HCT116 (cell line): ENCODE measurements at places on chromosomes 3 and 15. TPM values are rescaled to one million over a fixed set of nuclear protein-coding genes. Genes with fewer than 3 reads are reported as not detected.

DNA sequence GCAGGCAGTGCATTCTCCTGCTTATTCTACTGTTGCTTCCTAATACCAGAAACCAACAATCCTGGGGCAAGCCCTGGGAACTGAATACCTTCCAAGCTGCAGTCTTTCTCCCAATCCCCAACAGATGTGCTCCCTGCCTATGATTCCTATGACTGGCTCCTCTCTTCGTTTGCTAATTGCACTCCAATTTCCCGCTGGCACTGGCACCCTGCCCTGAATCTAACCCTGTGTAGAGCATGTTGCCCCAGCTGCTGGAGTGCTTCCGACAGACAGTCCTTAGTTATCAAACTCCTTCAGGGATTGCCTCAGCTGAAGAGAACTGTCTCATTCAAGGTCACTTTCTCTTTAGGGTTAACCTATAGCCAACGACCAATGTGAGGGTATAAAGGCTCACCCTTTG lies 214.1 kb downstream of the NECTIN3 start:
- DNase-seq, result no peak

DNA sequence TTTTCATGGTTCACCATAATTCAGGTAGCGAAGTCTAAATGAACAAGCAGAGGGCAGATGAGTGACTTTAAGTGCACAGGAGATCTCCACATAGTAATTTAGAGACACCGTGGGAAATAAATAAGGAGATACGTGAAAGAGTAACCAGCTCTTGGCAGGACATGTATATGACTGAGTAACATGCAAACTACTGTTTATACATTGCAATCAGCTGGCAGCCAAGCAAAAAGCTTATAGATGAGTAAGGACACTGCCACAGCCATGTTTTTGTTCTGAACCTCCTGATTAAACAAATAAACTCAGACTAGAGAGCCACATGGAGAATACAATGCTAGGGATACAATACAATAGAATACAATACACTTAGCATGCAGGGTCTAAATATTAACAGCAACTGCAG lies 252.4 kb downstream of the FHIT start:
- DNase-seq, result no peak

DNA sequence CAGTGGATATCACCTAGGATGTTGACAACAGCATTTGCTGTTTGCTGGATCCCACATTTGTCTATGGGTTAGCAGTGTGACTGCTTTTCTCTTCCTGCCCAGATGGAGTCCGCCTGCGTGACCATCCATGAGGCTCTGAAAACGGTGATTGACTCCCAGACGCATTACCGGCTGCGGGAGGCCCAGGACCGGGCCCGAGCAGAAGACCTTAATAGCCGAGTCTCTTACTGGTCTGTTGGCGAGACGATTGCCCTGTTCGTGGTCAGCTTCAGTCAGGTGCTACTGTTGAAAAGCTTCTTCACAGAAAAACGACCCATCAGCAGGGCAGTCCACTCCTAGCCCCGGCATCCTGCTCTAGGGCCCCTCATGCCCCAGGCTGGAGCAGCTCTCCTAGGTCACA lies 11.0 kb downstream of the TMED3 start:
- DNase-seq, result no peak

The RLBP1 gene
- total RNA-seq, result 0.12 TPM

DNA sequence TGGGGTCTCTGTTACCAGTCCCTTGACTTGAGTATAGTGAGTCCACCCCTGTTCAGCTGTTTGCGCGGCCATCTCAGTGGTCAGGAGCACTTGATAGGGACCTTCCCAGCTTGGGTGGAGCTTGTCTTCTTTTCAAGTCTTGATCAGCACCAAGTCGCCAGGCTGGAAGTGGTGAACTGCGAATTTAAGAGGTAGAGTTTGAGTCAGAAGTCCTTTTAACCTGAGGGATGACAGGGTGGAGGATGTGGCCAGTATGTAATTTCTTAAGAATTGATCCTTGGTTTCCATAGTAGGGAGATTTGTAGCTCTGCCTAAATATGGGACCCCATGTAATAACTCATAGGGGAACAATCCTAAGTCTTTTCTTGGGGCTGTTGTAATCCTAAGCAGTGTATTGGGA lies 86.3 kb upstream of the XCR1 start:
- no peak for DNase-seq
